Astrocyte (in vitro differentiated cells and primary cell): ENCODE measurements at places on chromosomes 7 and 10.

DNA sequence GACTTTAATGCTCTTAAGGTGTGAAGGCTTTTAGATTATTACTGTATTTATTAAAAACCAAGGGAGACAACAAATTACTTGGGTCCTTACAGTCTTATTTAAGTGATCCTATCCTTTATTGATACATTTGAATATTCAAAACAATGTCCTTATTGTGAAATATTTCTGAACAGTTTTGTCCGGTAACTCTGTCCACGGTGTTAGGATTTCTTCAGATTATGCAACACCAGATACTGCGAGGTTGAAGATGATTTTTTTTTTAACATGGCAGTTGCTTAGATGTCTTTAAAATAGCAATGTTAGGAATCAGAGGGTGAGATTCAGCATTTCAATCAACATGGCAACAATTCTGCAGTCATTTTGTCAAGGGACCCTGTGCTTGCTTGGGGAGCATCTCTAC, 176.5 kb downstream of the CSTF2T start:
- no peak for DNase-seq

- DNase-seq: no peak
Measured at GRCh38 chr7:41907444-41907843, 204.6 kb upstream of the INHBA start.

GRCh38 chr7:107025449-107026103, 18.9 kb upstream of the PRKAR2B start:
- DNase-seq: peak; percentile 43

- no peak for DNase-seq
Measured at GRCh38 chr7:24777806-24778205, 20.5 kb upstream of the GSDME start.

DNA sequence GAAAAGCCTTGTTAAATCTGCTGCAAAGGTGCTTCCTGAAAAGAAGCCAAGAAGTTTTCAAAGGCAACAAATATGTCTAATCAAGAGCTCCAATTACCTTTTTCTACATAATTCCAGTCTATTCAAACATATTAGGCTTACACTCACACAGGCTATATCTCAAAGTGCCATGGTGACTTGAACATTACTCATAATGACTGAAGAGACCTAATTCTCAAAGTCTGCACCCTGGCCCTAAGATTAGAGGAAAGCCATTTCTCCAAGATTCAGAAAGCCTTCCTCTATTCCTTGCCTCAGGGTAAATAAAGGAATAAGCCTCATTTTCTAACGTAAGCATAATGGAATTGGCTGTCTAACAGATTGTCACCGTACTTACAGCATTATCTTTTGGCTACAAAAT, 78.3 kb upstream of the THSD7A start:
- DNase-seq: no peak

DNA sequence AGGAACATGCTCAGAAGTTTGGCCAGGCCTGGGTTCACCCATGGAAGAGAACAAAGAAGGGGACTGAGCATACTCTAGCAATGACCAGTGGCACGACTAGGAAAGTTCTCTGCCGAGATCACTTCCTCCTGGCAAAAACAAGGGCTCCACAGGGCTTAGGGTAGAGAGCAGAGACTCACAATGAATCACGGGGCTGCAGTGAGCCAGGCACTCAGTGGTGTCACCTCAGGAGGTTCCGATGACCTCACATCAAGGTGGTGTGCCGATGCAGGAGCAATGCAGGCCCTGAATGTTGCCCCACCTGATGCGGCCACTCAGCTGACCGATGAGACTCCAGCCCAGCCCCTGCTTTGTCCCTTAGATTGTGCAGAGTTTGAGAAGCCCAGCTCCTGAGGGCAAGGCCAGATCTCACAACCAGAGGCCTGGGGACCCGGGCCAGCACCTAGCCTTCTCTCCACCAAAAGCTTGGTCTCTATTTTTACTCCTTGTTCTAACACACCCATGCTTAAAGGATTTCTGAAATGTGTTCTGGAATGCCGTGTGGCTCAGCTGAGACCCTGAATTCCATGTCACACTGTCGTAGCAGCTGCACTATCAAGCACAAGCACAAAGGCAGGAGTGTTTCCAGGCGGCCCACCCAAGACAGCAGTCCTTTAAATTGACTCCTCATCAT, 60.9 kb downstream of the COBL start:
- no peak for DNase-seq

DNA sequence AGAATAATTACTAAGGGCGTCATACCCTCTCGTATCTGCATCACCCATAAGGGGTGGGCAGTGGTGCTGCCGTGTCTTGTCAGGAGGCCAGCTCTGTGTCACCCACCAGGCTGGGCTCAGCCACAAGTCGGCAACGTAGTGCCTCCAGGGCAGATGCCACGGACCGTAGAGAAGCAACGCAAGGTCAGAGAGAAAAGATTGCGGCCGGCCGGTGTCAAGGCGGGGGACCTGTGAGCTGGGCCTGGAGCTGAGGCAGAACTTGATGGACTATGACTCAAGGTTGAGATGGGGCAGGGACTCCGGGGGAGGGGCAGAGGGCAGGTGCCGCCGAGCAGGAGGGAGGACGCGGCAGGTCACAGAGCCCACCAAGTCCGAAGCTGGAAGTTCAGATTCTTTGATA, 29.5 kb downstream of the FOXK1 start:
- DNase-seq: no peak

DNA sequence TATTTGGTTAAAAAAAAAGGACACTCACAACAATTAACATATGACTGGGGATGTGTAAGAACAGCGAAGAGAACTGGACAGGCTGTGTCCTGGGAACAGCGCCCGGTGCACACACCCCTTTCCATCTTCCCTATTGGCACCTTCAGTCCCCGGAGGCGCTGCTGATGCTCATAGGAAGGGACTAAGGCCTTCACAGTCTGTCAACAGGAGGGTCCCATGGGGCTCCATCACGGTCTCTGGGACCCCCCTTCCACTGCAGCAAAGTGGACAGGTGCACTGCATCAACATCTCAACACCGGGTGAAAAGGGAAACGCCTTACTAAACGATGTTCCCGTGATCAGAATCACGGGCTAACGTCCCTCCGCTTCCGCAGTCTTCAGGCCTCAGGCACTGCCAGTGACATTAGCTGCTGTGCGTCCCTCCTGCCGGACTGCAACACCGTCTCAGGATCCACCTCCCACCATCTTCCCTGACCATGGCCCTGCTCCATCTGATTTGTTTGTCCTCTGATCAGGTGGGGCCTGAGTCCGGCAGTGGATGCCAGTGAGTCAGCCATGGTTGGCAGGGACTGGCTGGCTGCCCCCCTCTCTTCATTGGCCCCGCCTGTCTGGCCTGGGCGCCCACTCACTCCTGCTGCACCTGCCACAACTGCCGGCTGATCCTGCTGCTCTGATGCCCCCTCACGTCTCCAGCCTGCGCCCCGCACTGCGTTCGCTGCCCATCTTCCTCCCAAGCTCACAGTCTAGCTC, 614.7 kb downstream of the DNAJB6 start:
- no peak for DNase-seq

DNA sequence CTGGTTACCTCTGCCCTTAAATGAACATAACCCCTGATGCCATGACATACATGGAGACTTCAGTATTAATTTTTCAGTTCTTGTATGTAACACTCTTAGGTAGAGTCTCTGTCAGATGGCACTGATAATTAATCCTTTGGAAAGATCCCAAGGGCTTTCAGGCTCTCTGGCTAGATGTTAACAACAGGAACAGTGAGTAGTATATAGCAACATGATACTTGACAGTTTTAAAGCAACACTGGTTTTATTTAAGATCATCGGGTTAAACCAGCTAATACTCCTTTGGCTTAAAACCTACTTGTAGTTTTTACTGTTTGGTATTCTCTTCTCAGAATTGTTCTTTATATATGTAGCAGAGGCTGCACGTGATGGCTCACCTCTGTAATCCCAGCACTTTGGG, 27.3 kb downstream of the AHCYL2 start:
- no peak for DNase-seq

DNA sequence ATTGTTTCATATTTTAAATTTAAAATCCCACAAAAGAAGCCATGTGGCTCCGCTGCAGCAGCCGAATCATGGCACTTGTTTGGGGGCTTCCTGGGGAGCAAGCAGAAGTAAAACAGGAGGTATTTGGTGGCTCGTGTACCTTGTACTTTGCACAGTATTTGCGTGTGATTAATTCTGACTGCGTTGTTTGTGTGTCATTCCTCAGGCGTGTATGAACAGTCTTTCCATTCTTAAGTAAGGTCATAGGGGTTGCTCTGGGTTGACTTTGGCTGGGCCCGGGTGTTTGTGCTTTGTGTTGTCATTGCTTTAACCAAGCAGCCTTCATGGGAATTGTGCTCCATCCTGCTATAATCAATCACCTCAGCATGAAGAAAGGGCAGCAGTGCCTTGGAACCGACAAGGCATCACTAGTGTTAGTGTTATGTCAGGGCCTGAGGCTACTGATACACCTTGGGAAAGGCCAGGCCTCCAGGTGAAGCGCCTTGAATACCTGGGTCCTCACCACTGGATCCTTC, 182.4 kb downstream of the ARHGAP21 start:
- DNase-seq: no peak
